AML-193 (cell line): ENCODE measurements at places on chromosomes 6 and 20.

DNA sequence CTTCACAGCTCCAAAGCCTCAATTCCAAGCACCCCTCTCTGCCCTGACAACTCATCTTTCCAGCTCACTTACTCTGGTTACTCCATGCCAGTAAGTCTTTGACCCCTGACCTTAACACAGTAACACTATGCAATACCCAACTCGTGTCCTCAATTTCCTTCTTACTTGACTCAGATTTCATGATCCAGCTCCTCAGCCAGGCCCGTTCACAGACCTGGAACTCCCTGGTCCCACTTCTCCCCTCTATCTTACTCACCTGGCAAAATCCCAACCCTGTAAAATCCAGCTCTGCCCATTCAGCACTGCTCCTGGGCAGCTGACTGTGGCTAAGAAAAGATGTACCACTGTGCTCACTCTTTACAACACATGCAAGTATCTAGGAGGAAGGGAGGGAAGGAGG lies 7.9 kb downstream of the GNL1 start:
- DNase-seq, result no peak

DNA sequence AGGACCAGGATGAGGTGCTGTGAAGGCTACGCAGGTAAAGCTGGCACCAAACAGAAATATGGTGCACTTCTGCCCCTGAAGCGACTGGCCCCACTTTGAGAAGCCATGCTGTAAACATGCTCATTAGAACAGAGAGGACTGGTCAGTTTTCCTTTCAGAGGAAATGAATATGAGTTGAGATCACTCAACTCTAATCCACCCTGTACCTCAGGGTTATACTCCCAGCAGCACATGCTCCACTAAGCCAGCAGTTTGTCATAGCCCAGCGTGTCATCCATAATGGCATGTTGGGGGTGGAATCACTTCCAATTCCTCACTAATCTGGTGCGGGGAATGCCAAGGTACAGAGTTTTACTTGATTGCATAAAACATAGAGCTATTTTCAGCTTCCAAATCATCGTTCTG lies 98.1 kb downstream of the HIVEP2 start:
- DNase-seq, result no peak

DNA sequence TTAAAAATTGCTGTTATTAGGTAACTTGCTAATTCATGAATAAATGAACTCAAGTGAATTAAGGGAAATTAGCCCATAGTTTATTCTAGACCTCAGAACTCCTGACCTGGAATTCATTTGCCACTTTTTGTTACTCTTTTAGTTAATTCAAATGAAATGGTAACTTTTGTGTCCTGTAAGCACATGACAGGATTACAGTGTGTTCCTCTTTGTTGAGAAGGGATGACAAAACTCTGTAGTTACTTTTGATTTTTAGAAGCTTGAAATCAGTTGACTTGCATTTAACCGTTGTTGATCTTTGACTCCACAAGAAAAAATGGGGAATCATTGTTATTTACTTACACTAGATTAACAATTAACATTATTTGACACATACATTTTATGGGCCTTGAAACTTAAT lies 6.2 kb downstream of the SLC9A8 start:
- no peak for DNase-seq

DNA sequence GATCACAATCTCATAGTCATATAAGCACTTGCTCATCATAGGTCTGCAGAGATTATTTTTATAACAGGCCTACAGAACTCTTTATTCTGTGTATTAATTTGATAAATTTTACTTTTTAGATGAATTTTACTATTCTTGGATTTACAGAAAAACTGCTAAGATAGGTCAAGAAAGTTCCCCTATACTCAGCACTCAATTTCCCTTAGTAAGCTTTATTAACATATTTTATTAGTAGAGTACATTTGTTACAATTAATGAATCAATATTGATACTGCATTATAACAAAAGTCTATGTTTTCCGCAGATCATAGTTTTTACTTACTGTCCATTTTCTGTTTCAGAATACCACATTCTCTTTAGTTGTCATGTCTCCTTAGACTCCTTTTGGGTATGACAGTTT lies 148.9 kb downstream of the GRM1 start:
- DNase-seq, result no peak

- DNase-seq, result no peak
Observed at GRCh38 chr6:159577564-159577963, 115.5 kb downstream of the SOD2 start.

- DNase-seq, result no peak
Observed at GRCh38 chr6:152942319-152942869, 40.4 kb downstream of the FBXO5 start.

DNA sequence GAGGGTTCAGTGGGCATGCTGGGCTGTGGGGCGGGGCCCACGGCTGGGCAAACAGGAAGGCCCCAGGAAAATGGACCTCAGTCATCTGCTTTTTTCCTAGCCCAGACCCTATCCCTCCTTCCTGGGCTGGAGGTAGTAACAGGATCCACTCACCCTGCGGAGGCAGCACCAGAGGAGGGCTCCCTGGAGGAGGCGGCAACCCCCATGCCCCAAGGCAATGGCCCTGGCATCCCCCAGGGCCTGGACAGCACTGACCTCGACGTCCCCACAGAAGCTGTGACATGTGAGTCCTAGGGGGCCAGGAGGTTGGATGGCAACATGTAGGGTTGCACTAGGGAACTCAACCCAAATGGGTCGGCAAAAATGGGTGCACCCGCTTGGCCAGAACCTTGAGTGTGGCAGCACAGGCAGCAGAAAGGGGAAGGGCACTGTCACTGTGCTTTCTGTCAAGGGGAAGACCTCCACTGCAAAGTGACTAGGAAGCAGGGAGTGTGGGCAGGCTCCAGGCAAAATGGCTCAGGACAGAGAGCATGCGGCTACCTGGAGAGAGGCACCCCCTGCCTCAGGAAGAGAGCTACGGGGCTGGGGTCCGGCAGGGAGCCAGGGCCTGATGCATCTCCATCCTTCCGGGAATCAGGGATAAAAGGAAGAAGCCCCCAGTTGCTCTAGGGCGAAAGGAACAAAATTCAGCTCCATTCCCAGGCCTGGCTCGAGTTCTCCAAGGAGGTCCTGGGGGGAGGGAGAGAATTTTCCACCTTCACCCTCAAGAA lies 7.9 kb downstream of the MDFI start:
- no peak for DNase-seq

- no peak for DNase-seq
Observed at GRCh38 chr6:111658462-111659154, 52.9 kb upstream of the TRAF3IP2 start.

DNA sequence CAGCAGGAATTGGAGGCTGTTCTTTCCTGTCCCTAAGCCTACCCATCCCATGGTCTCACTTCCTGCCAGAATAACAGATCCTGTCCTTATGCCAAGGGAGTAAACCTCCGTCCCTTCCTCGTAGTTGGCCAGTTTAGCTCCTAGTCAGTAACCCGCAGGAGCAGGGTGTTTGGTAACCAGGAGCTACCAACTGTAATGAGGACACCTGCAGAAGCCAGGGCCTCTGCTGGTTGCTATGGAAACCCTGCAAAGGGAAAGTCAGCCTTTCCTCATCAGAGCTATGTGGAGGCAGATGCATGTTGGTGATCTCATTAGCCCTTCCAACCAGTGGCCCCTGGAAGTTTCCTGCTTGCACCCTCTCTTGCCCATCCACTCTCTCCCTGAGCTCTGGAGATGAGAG lies 368.2 kb upstream of the SULF2 start:
- DNase-seq, result no peak
